CD4-positive, alpha-beta T cell treated with Interleukin-15 for 4 hours (primary cell): ENCODE measurements at places on chromosomes 2 and 18.

- no peak for DNase-seq
These were observed 329.0 kb downstream of the PTPRM start for GRCh38 chr18:7896161-7896560.

DNA sequence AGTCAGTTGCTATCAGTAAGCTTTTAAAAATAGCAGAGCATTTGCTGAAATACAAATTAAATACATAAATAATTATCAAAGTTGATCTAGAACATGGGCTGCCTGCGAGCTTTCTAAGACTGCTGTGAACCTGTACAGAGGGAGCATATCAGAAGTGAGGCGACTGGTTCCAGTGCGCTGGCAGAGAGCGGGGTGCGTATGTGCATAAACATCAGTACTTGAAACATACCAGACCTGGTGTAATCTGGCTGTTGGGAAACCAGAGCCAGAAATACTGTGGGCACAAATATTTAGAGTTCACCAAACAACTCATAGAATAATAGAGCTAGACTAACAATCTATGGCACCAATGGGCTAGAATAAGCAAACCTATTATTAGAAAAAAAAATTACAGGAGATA is 27.3 kb downstream of the PDIA6 start:
- DNase-seq: no peak

DNA sequence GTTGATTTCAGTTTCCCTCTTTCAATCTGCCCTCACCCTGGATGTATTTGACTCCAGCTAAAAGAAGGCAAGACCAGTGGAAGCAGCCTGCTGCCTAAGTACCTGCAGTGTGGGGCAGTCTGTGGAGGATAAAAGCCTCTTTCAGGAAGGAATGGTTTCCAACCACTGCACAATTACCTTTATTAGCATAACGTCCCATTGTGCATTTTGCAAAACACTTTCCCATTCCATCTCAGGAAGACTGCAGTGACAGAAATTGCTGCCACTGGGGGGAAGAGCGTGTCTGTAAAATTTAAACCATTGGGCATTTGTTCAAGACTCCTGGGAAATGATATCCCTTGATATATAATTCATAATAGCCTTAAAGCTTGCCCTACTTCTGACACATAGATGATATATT is 26.2 kb downstream of the CYRIA start:
- DNase-seq: no peak

GRCh38 chr2:37911296-37911873 is 13.7 kb upstream of the RMDN2 start:
- DNase-seq: no peak

- DNase-seq: no peak
These were observed 75.5 kb upstream of the SALL3 start for GRCh38 chr18:78904179-78904531.

- DNase-seq: no peak
These were observed 18.6 kb upstream of the KCNG2 start for GRCh38 chr18:79779021-79779699.
